ENCODE measurements at places on chromosomes 5 and 9.

DNA sequence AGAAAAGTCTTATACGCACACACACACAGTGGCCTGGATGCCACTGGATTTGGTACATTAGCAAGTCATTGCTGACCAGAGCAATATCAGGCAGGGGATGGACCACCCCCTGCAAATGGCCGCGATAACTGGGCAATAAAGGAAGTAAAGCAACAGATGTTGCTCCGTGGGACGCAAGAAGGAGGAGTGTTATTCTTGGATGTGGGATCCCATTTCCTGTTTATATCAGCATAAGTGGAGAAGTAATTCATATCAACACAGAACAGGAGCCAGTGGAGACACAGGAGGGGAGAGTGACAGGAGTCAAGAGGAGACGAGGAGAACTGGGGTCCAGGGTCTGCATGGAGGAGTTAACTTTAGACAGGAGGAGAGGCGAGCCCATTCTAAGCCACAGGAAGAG is 18.4 kb downstream of the RUFY1 start:
- no peak overlapping the region for H3K4me3 ChIP-seq
- H3K27ac ChIP-seq = peak overlapping the region; percentile 35
- peaks cover 18% of the 10 kb centered on the region for H3K36me3 ChIP-seq
- H3K4me1 ChIP-seq = peaks cover 18% of the 10 kb centered on the region
- no peak for DNase-seq
- no peaks in the 10 kb centered on the region for H3K27me3 ChIP-seq

DNA sequence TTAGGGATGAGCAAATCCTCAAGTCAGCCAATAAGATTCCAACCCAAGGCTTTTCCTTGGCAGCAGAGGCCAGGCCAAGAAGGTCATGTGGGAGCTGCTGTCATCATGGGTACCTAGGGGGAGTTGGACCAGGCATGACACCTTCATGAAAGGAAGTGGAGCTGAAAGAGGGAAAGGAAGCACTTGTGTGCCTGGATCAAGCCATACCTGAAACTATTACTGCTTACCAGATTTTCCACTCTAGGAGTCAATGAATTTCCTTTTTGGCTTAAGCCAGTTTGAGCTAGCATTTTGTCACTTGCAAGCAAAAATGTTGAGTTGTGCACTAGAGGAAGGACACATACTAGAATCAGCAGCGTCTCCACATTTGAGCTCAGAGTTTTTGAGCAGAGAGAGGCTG is 14.5 kb upstream of the WNK2 start:
- H3K4me1 ChIP-seq = peaks cover 21% of the 10 kb centered on the region
- H3K27me3 ChIP-seq = no peaks in the 10 kb centered on the region

- no peak for DNase-seq
- no peak overlapping the region for H3K27ac ChIP-seq
- H3K4me3 ChIP-seq = no peak overlapping the region
- peaks cover 15% of the 10 kb centered on the region for H3K36me3 ChIP-seq
- H3K27me3 ChIP-seq = no peaks in the 10 kb centered on the region
Measured at GRCh38 chr9:135487281-135488012, 7.9 kb downstream of the PPP1R26 start.

GRCh38 chr9:91428927-91429351 is 5.3 kb upstream of the NFIL3 start:
- DNase-seq = no peak
- H3K4me3 ChIP-seq = no peak overlapping the region
- H3K27me3 ChIP-seq = no peaks in the 10 kb centered on the region

DNA sequence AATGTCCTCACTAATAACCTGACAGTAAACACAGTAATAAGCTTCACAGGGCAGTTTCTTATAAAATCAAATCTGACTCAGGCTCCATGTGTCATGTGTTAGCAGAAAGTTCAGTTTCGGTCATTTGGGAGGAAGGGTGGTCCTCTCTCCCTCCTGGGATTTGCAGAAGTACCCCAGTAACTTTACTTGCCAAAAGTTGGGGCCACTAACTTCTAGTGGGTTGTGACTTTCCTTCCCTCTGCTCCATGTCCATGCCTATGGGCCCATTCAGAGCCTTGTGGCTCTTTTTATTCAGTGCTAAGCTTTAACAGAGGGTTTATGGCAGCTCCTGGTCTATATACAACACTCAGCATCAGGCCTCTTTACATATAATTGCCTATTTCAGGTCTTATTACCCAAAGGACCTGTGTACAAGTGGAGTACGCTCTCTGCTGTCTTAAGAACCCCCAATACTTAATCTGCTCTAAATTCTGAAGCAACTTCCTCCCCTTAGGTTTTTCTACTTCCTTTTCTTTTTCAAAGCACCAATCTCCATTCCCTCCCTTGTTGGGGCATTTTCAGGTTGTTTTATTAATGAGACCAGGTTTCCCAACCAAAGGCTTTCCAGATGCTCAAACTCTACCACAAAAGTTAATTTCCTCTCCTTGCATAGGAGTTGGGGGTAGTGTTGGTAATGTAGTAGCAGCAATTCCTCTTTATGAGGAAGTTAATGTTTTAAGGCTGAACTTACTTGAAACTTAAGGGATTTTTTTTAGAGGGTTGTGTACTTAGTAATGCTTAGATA is 107.7 kb downstream of the CCDC192 start:
- DNase-seq = no peak
- no peaks in the 10 kb centered on the region for H3K27me3 ChIP-seq
- no peaks in the 10 kb centered on the region for H3K36me3 ChIP-seq
- no peaks in the 10 kb centered on the region for H3K4me1 ChIP-seq

DNA sequence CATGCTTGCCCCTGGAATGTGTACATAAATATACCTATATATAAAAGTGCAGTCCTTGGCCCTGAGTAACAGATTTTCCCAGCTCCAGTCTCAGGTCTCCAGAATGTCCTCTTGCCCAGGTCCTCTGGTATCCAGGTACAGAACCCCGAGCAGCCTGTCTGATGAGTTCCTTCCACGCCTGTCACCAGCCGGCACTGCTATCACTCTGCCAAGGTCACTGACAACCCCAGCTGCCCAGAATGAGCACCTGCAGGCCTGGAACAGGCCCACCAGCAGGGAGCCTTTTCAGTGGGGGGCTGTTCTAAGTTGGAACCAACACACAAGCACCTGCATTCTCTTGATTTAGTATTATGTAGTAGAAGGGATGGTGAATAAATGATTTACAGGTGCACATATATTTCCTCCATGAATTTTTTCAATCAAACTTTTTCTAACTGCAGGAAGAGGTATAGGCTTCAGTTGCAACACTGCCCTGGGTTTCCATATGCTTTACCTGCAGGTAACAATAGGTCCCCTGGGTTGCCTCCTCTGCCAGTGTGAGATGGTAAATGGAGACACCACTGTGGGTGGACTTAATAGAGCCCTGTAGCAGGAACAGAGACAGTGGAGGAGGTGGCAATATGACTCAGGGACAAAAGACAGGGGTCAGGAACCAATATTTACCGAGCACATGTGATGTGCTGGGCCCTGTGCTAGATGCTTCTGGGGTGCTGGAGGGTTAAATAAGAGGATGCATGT is 291.9 kb downstream of the SPOCK1 start:
- no peak overlapping the region for H3K27ac ChIP-seq
- peaks cover 6% of the 10 kb centered on the region for H3K4me1 ChIP-seq
- no peaks in the 10 kb centered on the region for H3K36me3 ChIP-seq
- DNase-seq = no peak
- no peak overlapping the region for H3K4me3 ChIP-seq

- no peaks in the 10 kb centered on the region for H3K27me3 ChIP-seq
- peak; percentile 36 for DNase-seq
- H3K27ac ChIP-seq = peak within 1 kb of the TSS; percentile 13
- peaks cover 54% of the 10 kb centered on the region for H3K4me1 ChIP-seq
- H3K36me3 ChIP-seq = no peaks in the 10 kb centered on the region
Measured at GRCh38 chr9:131096269-131097125, at the start of gene AIF1L. Gene AIF1L (plus strand): TSS chr9:131096531. CDS start chr9:131096630, 99 bp downstream.

DNA sequence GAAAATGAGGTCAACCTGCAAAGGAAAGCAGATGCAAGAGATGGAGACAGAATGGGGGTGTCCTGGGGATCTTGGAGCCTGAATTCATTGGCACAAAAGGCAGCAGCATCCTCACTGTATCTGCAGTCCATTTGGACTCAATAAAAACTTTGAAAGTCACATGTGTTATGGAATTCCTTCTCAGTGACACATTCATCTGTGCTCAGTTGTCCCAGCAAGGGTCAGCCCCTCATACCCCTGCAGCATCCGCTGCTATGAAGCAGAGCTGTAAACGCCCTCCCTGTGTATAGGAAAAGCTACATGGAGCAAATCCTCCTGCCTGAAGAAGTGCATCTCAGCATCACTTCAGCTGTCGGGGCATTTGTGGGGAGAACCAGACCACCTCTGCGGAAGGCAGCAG is 14.5 kb upstream of the RARS1 start:
- no peaks in the 10 kb centered on the region for H3K4me1 ChIP-seq
- DNase-seq = no peak
- H3K4me3 ChIP-seq = no peak overlapping the region

- no peak overlapping the region for H3K4me3 ChIP-seq
- H3K4me1 ChIP-seq = peaks cover 34% of the 10 kb centered on the region
- no peak overlapping the region for H3K27ac ChIP-seq
- no peaks in the 10 kb centered on the region for H3K27me3 ChIP-seq
Measured at GRCh38 chr9:133914442-133915342, 77.4 kb downstream of the VAV2 start.

DNA sequence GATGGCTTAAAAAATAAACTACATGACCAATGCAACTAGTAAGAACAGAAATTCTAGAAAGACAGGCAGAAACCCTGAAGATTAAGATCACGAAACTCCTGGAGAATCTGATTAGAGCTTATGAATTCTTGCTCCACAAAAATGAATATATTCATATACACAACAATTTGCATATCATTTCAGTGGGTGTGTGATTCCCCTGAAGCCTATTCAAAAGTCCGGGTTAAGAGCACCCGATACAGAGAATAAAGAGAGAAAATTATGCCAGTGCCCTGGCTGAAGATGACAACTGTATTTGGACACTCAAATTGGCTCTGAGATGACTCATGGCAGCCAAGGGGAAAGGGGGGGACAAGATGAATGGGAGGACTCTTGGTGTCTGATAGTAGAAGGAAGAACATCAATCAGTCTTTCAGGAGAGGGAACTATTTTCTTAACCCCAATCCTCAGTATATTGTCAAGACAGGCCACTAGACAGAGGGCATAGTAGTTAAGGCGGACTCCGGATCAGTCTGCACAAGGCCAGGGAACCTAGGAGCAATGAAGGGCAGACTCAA is 6.0 kb downstream of the TMOD1 start:
- H3K4me3 ChIP-seq = no peak overlapping the region
- H3K36me3 ChIP-seq = no peaks in the 10 kb centered on the region
- H3K27me3 ChIP-seq = peaks cover 5% of the 10 kb centered on the region
- H3K27ac ChIP-seq = no peak overlapping the region
- peaks cover 58% of the 10 kb centered on the region for H3K4me1 ChIP-seq
- no peak for DNase-seq

- H3K4me3 ChIP-seq = no peak overlapping the region
- no peaks in the 10 kb centered on the region for H3K36me3 ChIP-seq
- H3K27ac ChIP-seq = no peak overlapping the region
- no peak for DNase-seq
- H3K27me3 ChIP-seq = no peaks in the 10 kb centered on the region
Measured at GRCh38 chr5:147436596-147436995, 73.3 kb downstream of the DPYSL3 start.

DNA sequence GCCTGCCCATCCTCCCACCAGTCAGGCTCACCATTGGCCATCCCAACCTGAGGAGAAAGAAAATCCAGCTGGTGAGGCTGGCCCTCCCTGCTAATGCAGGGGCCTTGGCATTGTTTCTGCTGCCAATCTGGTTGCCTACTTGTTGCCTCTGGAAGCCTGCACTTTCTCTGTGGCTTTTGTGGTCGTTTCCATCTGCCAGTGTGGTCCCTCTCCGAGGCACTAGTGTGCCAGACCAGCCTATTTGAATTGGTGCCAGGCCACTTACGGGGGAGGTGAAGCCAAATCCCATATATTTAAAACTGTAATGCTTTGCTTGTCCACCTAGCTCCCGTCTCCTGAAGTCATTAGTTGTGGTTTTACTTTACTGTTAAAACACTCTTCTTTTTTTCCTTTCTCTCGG is 213.4 kb upstream of the ADAMTSL1 start:
- no peak overlapping the region for H3K4me3 ChIP-seq
- DNase-seq = no peak
- no peaks in the 10 kb centered on the region for H3K27me3 ChIP-seq
- H3K27ac ChIP-seq = peak overlapping the region; percentile 66
- H3K4me1 ChIP-seq = no peaks in the 10 kb centered on the region
- H3K36me3 ChIP-seq = no peaks in the 10 kb centered on the region

DNA sequence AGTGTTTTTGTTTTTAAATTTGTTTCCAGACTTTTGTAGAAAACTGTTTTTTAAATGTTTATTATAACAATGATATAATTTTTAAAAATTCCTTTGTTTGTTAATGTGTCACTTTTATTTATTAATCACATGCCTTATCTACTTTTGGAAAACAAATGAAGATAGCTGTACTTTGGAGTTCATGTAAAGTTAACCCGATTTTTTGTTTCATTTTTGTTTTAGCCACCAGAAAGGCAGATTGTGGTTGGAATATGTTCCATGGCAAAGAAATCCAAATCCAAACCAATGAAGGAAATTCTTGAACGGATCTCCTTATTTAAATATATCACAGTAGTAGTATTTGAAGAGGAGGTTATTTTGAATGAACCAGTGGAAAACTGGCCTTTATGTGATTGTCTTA is 13.1 kb downstream of the PPIP5K2 start:
- H3K36me3 ChIP-seq = peaks cover 67% of the 10 kb centered on the region
- no peak overlapping the region for H3K27ac ChIP-seq
- no peak overlapping the region for H3K4me3 ChIP-seq
- no peak for DNase-seq
- H3K4me1 ChIP-seq = no peaks in the 10 kb centered on the region

GRCh38 chr9:27124151-27124550 is 15.1 kb downstream of the TEK start:
- no peak for DNase-seq
- H3K27ac ChIP-seq = no peak overlapping the region
- H3K36me3 ChIP-seq = no peaks in the 10 kb centered on the region
- no peak overlapping the region for H3K4me3 ChIP-seq

DNA sequence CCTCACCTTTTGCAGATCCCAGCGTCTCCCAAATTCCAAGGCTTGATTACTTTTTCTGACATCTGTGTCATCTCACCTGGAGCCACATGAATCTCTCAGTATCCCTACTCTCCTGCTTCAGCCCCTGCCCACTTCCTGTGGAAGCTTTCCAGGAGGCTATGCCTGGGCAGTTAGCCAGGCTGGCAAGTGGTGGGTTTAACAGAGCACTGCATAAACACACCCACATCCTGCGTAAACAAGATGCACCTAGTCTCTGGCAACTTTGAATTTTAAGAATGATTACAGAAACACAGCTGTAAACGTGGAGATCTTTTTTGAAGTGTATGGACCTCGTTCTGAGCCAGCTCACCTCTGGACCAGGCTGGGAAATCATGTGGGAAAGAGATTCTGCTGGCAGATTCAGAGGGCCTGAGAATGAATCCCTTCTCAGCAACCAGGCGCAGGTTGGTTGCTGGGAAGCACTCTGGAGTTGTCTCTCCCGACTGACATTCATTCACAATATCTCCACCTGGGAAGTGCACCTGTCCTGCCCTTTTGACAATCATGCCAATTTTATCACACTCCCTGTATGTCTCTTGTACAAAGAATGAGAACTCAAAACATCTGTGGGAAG is 55.7 kb upstream of the FANCC start:
- H3K36me3 ChIP-seq = no peaks in the 10 kb centered on the region
- H3K27me3 ChIP-seq = peaks cover 29% of the 10 kb centered on the region
- H3K27ac ChIP-seq = no peak overlapping the region

Data from heart right ventricle (tissue), 16 donors.